ENCODE measurements at places on chromosomes 11 and 22.
A peak's percentile ranks its signal among the peaks of the same experiment; 100 is the strongest.

- DNase-seq: no peak
Observed at GRCh38 chr11:27861706-27862430, 161.6 kb upstream of the BDNF start.

DNA sequence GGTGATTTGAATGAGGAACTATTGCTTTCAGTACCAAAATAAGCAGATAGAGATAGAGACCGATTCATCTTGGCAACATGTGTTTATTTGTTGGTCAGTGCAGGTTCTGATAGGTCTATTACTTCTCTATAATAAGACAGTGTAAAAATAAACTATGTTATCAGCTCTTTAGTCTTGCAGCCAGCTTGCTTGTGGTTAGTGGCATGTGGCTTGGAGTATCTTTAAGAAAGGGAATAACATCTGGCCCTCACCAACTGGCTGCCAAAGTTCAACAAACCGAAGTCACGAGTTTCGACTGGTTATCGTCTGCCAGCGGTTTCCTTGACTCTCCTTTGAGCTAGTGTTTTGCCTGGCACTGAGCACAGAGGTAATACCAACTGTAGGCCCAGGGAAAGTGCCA is 71.8 kb downstream of the CTTN start:
- no peak for DNase-seq

DNA sequence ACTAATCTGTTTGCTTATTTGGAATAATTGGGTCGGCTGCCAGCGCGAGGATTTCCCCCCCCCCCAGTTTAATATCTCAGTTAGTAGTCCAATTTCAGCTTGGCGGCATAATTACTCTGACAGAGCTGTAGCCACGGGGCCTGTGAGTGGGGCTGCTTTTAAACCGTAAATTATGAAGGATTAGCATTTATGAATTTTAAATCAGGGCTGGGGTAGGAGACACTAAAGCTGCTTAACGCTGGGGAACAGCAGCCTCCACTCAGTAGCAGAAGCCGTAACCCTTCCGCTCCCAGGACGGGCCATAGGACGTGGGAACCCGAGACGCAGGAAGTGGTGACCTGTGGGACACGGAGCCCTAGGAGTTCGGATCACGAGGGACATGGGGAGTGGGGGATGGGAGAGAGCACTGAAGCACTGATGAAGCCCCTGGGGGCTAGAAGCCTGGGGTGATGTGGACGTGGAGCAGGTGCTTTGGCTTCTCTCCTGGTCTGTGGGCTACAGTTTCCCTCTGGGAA is 66.2 kb upstream of the LMO1 start:
- no peak for DNase-seq

- no peak for DNase-seq
Observed at GRCh38 chr11:35324183-35324886, 95.0 kb downstream of the SLC1A2 start.

DNA sequence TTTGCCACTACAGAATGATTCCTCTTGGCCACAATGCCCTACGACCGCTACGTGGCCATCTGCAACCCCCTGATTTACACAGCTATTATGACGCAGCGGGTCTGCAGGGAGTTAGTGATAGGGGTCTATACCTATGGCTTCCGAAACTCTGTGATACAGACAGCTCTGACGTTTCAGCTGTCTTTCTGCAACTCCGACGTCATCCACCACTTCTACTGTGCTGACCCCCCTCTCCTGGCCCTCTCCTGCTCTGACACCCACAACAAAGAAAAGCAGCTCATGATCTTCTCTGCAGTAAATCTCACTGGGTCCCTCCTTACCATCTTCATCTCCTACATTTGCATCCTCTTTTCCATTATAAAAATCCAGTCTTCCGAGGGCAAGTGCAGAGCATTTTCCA is 52.3 kb upstream of the OR5P2 start:
- DNase-seq: no peak

GRCh38 chr11:132941024-132941646 is 591.2 kb downstream of the OPCML start:
- no peak for DNase-seq

- no peak for DNase-seq
Observed at GRCh38 chr11:62725646-62726045, 1.6 kb downstream of the HNRNPUL2 start.

- DNase-seq: no peak
Observed at GRCh38 chr22:42314709-42315391, 44.4 kb upstream of the TCF20 start.

DNA sequence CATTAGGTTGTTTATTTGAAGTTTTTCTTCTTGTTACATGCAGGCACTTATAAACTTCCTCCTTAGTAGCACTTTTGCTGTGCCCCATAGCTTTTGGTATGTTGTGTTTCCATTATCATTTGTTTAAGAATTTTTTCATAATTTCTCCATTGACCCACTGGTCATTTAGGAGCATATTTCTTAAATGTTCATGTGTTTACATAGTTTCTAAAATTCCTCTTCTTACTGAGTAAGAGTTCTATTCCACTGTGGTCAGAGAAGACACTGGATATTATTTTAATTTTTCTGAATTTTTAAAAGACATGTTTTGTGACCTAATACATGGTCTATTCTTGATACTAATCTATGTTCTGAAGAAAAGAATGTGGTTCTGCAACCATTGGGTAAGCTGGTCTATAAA is 333.0 kb downstream of the DDX10 start:
- no peak for DNase-seq

GRCh38 chr22:26041931-26042330 is 127.3 kb upstream of the SEZ6L start:
- no peak for DNase-seq

- no peak for DNase-seq
Observed at GRCh38 chr11:43515090-43515489, 156.4 kb downstream of the TTC17 start.

DNA sequence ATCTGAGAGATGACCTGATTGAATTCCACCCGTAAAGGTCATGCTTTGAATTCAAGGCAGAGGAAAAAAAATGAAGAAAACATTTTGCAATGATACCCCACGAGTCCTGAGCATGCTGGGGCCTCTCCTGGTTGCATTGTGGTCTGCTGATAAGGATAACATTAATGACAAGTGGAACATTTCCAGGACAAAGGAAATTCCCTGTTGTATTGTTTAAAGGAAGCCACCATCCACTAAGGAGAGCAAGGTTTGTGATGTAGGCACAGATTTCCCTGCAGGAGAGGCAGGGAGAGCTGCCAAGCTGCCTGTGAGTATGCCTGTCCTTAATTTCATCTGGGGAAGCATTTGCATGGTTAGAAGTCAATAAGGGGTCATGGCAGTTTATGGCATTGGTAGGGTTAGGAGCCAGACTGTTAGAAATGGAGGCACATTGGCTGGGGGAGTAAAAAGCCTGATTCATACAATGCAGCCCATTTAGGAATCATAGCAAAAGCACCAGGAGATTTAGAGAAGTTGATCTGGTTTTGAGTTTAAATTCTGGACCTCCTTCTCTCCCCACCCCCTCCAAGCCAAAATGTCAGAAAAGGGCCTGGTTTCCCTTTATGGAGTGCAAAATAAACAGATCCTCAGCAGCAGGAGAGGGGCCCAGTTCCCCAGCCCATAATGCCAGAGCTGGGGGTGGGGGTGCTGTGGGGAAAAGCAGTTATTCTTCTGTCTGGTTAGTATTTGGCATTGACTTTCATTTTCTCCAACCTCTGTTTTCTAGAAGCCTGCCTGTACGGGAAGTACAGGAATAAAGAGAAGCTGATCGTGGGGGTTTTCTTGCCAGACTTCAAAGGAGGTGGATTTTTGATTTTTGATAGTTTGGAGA is 22.1 kb downstream of the FLI1 start:
- DNase-seq: no peak

- no peak for DNase-seq
Observed at GRCh38 chr11:2529173-2529572, 84.4 kb downstream of the KCNQ1 start.

- no peak for DNase-seq
Observed at GRCh38 chr11:760236-760635, 13.0 kb downstream of the TALDO1 start.

- no peak for DNase-seq
Observed at GRCh38 chr11:9037046-9037780, 33.4 kb upstream of the NRIP3 start.

DNA sequence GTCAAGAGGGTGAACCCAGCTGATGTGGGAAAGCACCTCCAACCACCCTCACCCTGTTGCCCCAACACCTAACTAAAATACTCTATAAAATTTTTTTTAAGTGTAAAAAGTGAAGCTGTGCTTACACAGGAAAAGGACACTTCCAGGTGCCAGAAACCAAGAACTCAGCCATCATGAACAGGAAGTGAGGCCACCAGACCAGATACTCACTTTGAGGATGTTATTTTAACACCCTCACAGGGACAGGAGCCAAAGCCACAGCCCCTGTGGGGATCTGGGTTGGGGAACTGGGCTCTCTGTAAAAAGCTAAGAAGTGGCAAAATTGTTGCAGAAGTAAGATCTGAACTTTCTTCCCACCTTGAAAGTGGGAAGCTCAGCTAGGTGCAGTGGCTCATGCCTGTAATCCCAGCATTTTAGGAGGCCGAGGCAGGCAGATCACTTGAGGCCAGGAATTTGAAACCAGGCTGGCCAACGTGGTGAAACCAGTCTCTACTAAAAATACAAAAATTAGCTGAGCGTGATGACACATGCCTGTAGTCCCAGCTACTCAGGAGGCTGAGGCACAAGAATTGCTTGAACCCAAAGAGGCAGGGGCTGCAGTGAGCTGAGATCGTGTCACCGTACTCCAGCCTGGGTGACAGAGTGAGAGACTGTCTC is 3.8 kb downstream of the RSPH14 start:
- peak; percentile 28 for DNase-seq

- DNase-seq: no peak
Observed at GRCh38 chr11:109821511-109821910, 271.7 kb upstream of the ZC3H12C start.

DNA sequence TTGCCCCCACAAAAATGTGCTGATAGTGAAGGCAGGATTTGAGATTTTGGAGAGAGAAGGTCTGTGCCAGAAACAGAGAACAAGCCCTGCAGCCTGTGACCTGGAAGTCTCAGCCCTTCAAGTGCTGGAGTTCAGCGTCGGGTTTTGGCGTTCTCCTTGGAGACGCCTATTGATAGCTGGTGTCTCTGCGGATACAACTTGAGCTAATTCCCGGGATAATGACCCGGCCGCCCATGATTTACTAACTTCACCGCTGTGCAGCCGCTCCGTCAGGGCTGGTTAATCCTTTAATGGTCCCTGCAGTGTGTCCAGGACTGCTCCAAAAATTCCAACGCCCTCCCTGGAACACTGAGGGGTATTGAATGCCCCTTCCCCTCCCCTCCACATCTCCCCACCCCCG is 76.6 kb downstream of the WT1 start:
- DNase-seq: no peak

GRCh38 chr11:134401825-134402809 is 9.9 kb downstream of the B3GAT1 start:
- DNase-seq: no peak

DNA sequence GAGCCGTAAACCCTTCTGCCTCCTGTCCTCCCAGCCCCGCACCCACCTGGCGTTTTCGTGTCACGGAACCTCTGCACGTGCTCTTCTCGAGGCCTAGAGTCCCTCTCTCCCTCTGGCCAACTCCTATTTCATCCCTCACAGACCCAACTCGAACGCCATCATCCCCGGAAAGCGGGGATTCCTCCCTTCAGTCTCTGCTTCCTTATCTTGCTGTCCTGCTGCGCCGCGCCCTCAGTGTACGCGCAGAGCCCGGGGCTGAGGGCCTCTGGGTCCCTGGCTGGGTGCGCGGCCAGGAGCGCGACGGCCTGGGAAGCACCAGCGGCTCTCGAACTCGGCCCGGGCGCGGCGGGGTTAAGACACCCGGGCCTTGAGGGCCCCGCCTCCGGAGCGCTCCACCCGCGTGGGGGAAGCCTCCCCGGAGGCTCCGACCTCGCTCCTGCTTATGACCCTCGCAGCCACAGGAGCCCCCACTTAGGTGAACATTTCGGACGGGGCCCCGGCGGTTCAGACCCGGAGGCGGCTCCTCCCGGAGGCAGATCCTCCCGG is 398 bp upstream of the ATG16L2 start:
- DNase-seq: no peak

Data from activated CD4-positive, alpha-beta T cell treated with anti-CD3 and anti-CD28 coated beads, Interleukin-2, amount 50 U/mL, for 1 hour (primary cell).